ENCODE measurements at places on chromosomes 2 and 18.

- DNase-seq, result peak; percentile 36
Observed at GRCh38 chr2:199460101-199460671, 2.4 kb upstream of the SATB2 start.

DNA sequence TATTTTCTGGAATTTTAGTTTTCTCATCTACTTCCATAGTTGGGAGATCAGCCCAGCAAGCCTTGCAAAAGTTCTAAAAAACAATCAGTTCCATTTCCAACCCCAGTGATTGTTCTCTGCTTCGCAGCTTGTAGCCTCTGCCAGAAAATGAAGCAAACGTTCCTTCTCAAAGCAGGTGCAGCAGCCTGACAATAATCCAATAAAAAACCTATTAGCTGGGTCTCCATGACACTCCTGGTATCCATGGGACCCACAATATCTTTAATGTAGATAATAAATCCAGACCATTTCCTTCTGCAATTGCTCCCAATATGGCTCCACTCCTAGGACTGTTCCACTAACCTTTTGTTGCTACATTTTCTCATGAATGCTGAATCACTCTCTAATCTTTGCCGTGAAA is 140.8 kb upstream of the SETBP1 start:
- no peak for DNase-seq

GRCh38 chr18:30775629-30776028 is 266.9 kb downstream of the DSC3 start:
- no peak for DNase-seq

GRCh38 chr2:100029460-100029859 is 112.9 kb downstream of the AFF3 start:
- DNase-seq, result peak; percentile 15

- DNase-seq, result no peak
Observed at GRCh38 chr2:151760139-151760650, 25.9 kb upstream of the NEB start.

DNA sequence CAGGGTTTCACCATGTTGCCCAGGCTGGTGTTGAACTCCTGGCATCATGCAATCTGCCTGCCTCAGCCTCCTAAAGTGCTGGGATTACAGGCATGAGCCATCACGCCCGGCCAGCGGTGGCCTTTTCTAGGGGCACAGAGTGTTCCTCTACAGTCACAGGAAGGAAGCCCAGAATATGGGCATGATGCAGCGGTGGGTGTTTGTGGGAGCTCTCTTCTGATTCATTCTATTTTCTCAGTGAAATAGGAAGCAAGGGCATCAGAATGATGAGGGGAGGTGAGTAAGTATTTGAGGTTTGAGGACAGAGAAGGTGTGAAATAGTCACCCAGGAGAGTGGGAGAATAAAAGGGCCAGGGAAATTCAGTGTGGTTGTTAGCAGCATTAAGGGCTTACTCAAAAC is 70.3 kb upstream of the PSME4 start:
- DNase-seq, result no peak

GRCh38 chr2:176130147-176130956 is 847 bp downstream of the HOXD8 start:
- no peak for DNase-seq

GRCh38 chr18:79422022-79422782 is 26.5 kb downstream of the NFATC1 start:
- no peak for DNase-seq

GRCh38 chr2:241469746-241470145 is 38.6 kb downstream of the STK25 start:
- DNase-seq, result no peak

DNA sequence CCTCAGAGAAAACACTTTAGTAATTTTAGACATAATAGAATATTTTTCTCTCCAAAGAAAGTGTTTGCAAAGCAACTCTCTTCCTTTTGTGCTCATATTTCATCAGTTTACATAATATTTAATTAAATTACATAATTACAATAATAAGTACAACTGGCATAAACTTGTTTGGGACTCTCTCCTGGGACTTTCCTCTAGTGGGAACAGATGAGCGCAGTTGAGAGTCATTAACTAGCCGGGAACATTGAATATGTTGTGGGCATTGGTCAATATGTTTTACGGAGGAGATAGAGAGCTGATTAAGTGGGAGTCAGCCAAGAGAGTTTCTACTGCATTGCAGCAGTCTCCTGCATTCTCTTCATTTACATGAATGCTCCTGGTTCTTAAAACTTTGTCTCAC is 607.7 kb downstream of the ARHGAP15 start:
- DNase-seq, result no peak

- no peak for DNase-seq
Observed at GRCh38 chr2:30412684-30413570, 34.1 kb upstream of the LCLAT1 start.

- DNase-seq, result no peak
Observed at GRCh38 chr18:49193897-49194296, 243.1 kb upstream of the SMAD7 start.

DNA sequence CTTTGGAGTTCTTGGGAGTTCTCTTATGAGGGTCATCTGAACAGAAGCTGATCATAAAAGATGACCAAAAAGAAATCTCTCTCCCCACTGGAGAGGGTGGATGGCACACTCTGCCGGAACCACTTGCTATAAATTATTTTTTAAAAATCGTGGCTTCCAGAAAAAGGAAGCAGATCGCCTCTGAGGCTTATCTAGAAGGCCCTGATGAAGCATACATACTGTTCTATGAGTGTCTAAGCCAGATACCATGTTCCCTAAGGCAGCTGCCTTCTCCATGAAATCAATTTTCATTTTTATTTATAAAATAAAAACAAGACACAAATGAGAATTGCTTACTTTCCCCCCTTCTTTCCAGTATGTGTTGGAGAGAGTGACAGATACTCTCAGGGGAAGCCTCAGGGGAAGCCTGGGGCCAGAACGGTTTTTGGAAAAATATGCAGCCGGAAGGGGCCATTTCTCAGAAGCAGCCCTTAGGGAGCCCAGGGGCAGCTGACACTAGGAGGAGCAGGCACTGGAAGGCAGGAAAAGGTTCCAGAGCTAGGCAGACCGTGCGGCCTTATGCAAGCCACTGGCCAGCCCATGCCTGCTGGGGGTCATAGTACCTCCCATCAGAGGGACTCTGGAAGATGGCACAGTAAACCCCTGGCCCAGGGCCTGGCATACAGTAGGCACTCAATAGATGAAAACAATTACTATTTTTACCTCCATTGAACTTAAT is 130.6 kb downstream of the CABLES1 start:
- DNase-seq, result no peak

Measured in NAMALWA (cell line).